Midbrain (tissue), 1 donor: ENCODE measurements at places on chromosomes 4 and X.
A peak's percentile ranks its signal among the peaks of the same experiment; 100 is the strongest.

DNA sequence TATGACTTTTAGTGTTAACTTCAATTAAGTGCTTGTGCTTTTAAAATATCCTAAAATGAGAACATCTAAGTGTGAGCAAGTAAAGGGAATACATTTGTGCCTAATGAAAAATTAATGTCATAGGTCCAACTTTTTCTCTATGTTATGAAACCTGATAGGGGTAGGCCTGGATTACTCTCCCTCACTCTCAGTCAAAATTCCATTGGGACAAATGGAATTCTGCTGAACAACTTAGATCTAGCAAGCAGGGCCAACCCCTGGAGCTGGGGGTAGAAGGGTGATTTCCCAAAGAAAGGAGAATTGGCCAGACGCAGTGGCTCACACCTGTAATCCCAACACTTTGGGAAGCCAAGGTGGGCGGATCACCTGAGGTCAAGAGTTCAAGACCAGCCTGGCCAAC is 67.4 kb downstream of the EDNRA start:
- DNase-seq = no peak

DNA sequence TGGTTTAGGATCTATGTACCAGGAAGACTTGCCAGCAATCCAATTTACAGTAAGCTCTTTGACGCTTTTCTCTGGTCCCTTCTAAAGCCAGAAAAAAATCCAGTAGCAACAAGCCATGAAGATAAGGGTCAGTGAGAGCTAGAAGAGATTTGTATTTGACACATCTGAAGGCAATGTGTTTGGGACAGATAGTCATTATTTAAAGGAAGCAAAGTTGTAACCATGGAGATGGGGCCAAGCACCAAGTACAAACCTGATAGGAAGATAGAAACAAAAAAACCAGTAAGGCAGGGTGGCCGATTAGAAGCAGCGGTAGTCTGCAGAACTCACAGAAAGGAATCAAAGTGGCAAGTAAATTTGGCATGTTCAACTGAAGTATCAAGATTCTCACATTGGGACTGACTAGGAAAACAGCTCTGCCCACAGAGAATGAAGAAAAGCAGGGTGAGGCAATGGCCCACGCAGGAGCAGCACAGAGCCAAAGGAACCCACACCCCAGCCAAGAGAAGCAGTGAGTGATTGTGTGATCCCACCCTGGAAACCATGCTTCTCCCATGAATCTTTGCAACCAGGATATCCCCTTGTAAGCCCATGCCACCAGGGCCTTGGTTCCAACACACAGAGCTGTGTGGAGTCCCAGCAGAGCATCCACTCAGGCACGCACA is 12.9 kb upstream of the C4orf54 start:
- no peak for DNase-seq

GRCh38 chr4:185039508-185040273 is 21.4 kb downstream of the HELT start:
- peak; percentile 46 for DNase-seq

DNA sequence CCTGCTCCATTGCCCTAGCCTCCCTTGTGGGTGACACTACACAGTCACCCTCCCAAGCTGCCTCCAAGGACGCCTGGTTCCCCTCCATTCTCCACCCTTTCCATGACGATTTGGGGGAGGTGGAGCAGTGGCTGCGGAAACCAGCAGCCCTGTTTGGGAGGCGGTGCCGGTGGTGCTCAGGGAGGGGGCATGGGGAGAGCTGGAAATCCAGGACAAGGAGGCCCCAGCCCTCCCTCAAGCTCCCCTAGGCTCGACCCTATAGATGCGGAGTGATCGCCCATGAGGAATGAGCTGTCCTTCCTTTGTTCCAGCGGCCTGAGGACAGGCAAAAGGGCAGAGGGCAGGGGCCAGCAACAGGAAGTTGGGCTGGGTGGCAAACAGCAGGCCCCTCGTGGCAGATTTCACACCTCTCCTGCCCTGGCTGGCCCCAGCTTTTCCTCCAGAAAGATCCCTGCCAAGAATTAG is 3.6 kb upstream of the RENBP start:
- no peak for DNase-seq

DNA sequence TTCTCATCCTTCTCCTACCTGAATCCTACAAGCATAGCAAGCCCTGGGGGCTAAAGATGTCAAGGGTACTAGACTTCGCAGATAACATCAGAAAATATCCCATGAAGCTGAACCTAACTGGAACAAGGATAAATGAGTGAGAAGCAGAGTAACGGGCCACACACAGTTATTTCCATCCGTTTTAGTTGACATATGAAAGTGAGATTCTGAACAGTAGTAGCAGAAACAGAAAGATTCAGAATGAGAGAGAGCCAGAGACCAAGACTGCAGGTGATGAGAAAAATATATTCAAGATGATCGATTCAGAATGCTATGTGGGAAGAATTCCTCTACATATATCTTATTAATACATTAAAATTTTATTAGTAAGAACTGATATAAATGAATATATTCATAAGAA is 165.1 kb downstream of the TSPAN5 start:
- no peak for DNase-seq

DNA sequence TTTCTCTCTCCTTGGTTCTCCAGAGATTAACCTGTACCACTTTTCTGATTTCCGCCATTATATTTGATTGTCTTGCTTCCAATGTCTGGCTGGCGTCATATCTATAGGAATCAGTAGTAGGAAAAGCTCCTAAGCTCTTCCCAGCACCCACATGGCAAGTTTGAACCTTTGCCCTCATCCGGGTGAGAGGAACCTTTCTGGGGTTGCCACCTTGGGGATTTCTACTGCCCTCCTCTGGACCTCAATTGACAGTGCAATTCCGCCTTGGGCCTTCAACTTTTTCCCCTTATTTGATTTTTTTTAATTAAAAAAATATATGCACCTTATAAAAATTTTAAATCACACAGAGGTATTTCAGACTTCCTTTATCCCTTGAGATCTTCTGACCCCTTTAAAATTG is 2.0 kb upstream of the CXorf66 start:
- DNase-seq = no peak

- no peak for DNase-seq
Measured at GRCh38 chrX:55524487-55524886, 34.8 kb upstream of the USP51 start.

GRCh38 chr4:173280998-173281397 is 53.2 kb downstream of the HMGB2 start:
- no peak for DNase-seq

DNA sequence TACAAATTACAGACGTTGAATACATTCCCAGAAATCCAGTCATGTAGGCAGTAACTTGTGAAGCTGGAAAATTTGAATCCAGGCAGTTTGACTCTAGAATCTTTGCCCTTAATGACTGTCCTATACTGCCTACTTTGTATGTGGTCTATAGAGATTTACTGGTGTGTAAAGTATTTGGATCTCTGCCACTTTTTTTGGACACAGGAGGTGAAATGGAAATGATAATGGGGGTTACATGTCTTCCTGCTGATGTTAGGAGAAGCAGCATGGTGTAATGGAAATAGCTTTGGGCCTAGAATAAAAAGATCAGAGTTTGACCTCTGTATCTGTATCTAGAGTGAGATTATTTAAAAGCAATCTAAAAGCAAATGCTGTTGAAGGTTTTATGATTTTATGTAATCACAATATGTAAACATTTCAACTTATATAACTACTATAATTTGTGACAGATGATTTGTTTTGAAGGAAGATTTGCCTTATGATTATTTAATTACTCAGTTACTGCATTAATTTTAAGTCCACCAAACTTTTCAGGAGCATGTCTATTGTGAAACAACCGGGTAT is 3.3 kb downstream of the COL4A5 start:
- no peak for DNase-seq

DNA sequence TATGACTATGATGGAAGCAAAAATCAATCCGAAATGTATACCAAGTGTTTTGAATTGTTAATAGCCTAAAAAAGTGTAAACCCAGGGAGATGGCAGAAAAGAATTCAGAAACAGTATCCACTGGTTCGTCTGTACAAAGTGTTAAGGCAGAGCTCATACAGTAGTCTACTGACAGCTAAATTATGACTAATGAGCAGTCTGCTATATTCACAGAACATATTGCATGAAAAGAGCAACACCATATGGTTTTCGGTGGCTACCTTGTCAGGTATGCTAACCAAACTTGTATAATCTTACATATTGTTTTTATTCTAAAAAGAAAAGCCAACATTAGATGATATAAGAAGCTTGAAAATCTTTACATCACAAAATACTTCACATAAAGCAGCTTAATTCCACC is 18.5 kb downstream of the EPHA5 start:
- DNase-seq = no peak

- DNase-seq = no peak
Measured at GRCh38 chr4:80199947-80200346, 2.6 kb downstream of the PRDM8 start.

DNA sequence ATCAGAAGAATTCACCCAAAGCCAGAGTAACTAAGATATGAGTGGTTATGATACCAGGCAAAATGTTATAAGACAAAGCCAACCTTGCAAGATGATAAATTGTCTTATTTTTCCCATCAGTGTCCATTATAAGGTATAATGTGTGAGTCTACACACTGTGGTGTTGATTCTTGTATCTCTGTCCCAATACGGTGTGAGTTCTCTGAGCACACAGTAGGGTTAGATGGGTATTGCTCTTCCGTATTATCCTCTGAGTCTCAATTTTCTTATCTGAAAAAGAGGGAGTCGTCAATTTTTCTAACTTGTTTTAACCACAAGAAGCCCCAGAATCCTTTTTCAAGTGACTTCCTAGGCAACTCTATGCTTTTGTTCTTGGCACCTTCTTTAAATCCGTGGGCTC is 69.9 kb downstream of the HMGB2 start:
- no peak for DNase-seq

- DNase-seq = no peak
Measured at GRCh38 chr4:124333466-124333865, 379.1 kb downstream of the ANKRD50 start.

DNA sequence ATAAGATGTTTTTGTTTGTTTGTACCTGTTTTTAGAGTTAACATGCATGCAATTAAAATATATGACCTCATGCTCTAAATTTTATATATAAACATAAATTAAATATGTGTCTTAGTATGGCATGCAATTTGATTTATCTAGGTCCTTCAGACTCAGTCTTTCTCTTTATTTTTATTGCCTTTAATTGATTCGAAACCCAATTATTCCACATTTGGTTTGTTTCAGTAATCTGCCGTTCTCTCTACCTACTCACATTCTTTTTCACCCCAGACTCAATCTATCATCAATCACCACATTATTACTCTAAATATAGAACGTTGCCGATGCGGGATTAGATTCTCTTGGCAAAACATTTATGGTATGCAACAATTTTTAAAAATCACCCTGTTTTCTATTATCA is 1492.8 kb downstream of the RAPGEF2 start:
- no peak for DNase-seq

DNA sequence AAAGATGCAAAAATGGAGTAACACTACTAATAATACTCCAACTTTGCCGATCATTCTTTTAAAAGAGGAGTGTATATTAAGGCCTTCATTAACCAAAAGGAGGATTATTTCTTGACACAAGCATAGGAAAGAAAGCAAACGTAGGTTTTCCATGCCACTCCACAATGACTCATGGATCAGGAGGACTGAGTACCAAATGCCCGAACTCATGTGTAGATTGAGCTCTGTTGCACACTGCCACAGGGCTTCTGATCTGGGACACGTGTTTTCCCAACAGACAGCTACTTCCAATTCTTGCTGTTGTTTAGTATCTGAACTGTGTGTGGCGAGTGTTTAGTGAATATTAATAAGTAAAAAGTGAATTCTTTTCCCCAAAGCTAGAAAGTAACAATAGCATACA is 131.2 kb downstream of the LDB2 start:
- no peak for DNase-seq

- no peak for DNase-seq
Measured at GRCh38 chr4:139622901-139623381, 42.7 kb upstream of the MGST2 start.

DNA sequence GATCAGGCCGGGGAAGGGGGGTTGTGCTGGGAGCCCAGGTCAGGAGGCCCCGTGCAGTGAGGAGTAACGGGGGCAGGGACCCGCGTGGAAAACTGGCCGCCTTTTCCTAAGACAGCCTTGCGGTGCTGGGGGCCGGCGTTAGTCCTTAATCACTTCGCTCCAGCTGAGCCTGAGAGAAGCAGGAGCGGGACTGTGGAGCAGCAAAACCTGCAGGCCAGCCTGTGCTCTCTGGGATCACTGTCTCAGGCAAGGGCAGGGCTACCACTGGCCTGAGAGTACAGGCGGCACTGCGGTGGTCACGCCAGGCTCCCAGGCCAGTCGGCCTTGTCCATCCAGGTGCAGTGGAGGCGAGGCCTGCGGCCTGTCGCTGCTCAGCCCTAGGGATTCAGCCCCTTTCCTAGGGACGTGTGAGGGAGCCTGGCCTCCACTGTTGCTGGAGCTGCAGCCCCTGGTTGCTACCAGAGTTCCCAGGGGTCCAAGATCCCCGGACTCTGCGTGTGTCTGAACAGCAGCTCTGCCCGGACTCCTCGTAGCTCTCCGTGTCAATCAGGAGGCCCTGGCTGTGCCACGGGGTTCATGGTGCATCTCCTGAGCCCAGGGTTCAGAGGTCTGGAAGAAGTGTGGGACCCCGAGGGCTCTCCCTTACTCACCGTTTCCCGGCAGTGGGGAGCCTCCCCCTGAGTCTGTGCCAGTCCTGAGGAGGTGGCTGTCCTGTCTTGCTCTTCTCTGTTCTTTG is 2141.7 kb upstream of the TENM3 start:
- no peak for DNase-seq

DNA sequence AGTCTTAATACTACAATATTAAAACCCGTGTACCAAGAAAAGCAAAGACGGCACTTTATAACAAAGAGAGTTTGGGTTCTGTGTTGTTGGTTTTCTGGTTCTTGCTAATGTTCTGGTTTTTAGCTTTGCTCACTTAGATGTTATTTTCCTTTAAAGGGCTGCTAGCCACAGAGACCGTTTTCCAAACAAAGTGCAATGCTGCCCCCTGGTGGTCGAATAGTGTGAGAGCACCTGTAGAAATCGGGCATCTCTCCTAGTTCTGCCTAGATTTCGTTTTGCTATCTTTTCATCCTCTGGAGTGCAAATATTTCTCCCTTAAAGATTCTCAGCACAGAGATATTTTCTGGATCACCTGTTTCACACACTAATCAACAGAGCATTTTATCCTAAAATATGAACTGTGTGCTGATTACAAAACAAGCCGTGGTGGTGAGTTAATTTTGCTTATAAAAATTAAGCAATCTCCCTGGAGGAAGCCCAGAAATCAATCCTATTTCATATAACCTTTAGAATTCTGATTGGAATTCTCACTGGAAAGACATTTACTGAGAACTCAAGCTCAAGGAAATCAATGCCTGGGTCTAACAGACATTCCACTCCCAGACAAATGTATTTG is 334.5 kb upstream of the NOCT start:
- DNase-seq = peak; percentile 88

- DNase-seq = no peak
Measured at GRCh38 chr4:182502064-182502463, 258.9 kb downstream of the TENM3 start.

GRCh38 chrX:74421036-74421739 is at the start of gene SLC16A2:
TSS of gene SLC16A2 (plus strand) at chrX:74421493. CDS start at chrX:74421638, 145 bp downstream.
- DNase-seq = peak; percentile 54

DNA sequence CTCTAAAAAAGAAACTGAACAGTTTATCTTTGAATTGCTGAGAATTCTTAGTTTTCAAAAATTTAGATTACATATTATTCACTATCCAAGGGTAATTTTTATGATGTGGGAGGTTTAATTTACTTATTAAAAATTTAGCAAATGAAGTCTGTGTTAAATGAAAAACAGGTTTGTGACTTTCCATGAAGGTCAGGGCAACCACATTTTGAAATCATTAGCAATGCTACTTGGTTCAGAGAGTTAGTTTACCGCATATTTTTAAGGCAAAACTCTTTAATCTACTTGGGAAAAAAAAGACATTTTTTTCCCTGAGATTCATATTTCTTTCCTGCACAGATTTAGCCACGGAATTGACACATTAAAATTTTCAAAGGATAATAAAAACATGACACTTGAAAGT is 37.3 kb upstream of the PRSS12 start:
- DNase-seq = no peak
